Left hindlimb (tissue), 1 donor: ENCODE measurements at places on chromosomes 6 and 20.

DNA sequence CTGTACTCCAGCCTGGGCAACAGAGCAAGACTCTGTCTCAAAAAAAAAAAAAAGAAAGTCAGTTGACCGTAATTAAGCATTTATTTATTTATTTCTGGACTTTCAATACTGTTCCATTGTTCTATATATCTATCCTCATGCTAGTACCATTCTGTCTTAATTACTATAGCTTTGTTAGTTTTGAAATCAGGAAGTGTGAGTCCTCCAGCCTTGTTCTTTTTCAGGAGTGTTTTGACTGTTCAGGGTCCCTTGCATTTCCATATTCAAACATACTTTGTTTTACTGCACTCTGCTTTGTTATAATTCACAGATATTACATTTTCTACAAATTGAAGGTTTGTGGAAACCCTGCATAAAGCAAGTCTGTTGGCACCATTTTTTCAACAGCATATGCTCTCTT lies 36.7 kb upstream of the ASXL1 start:
- no peak for DNase-seq

DNA sequence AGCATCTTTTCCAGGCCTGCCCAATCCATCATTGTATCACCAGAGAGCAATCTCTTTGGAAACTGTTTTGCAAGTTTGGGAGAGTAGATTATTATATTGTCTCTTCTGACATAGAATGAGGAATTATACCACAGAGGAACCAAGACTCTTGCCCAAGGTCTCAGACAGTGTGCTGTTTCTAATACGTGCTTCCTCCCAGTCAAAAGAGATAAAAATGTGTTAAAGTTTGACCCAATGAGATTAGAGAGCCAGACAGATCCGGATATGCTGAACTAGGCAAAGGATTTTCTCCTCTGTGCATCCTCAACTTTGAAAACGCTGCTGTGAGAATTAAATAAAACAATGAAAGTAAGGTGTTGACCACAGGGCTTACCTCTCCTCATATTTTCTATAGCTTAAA lies 18.6 kb upstream of the NT5E start:
- DNase-seq = no peak

GRCh38 chr6:5422321-5422915 lies 161.1 kb downstream of the FARS2 start:
- DNase-seq = no peak

DNA sequence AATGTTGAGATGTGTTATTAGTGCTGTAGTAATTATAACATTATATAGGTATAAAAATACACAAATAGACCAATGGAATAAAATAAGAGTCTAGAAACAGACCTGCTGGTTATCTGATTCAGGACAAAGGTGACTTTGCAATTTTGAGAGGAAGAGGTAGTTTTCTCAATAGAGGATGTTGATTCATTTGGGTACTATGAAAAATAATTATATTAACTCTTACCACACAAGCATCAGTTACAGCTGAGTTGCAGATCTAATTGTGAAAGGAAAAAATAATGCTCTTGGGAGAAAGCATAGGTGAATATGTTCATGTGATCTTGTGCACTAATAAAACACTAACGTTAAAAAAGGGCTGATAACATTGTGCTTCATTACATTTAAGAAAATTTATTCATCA lies 103.0 kb downstream of the BCKDHB start:
- no peak for DNase-seq

- peak; percentile 26 for DNase-seq
Measured at GRCh38 chr20:1306316-1307135, 22.4 kb downstream of the SDCBP2 start.

GRCh38 chr6:85403331-85404015 lies 46.4 kb upstream of the NT5E start:
- no peak for DNase-seq

- no peak for DNase-seq
Measured at GRCh38 chr6:144778773-144779492, 493.8 kb downstream of the UTRN start.

GRCh38 chr6:40894962-40895799 lies 143.8 kb downstream of the UNC5CL start:
- peak; percentile 42 for DNase-seq

DNA sequence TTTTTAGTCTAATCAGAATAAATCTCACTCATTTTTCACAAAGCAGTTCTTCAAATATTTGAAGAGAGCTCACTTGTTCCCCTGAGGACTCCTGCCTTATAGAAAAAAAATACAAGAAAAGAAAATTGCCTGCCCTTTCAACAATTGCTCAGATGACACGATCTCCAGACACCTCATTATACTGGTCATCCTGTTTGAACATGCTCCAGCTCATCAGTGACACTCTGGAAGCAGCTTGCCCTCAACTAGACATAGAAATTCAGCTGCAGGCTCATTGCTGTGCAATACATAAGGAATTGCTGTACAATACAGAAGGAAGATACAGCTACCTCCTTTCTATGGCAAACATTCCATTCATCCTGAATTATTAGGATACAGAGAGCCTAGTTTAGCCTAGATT lies 73.1 kb downstream of the OPN5 start:
- DNase-seq = no peak

DNA sequence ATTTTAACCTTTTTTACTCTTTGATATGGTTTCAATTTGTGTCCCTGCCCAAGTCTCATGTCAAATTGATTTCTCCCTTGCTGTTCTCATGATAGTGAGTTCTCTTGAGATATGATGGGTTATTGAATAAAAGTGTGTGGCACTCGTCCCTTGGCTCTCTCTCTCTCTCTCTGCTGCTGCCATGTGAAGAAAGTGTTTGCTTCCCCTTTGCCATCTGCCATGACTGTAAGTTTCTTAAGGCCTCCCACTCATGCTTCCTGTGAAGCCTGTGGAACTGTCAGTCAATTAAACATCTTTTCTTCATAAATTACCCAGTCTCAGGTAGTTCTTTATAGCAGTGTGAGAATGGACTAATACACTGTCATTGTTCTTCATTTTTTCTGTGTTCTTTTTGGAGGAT lies 48.5 kb downstream of the LIN28B start:
- DNase-seq = no peak

DNA sequence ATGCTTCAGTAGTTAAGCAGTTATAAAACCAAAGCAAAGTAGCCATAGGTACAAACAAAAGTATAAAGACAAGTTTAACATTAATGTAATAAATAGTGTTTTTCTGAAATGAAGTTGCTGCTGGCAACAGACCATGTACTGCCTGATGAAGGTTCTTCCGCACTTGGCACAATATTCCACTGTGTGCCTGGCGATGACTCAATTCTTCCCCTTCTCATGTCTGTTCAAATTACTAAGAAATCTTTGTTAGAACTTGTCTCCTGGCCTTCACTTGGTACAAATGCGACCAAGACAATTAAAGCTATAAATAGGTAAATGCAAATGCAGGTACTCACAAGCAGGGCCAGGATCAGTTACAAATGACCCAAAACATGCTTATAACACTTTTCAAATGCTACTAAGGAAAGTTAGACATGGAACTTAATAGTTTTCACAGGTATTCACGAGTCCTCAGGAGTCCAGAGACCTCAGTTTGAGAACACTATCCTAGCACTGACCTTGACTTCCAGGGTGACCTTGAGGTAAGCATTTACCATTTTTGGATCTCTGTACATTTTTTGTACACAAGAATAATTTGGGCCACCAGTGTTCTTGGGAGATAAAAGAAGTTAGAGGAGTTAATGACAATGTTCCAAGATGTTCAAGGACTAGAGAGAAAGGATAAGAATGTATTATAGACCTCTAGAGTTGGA lies 8.1 kb upstream of the DDR1 start:
- no peak for DNase-seq

DNA sequence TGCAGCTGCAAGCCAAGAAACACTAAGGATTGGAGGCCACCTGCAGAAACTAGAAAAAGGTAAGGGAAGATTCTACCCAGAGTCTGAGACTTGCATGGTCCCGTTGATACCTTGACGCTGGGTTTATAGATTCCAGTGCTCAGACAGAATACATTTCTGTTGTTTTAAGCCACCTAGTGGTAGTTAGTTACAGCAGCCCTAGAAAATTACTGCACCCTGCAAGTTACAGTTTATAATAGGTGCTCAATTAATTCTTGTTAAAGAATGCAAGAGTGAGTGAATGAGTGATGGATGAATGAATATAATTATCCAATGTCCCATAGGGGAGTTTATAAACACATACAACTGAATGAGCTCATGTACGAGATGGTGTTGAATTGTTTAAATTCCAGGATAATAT lies 453.1 kb upstream of the SLC35B3 start:
- DNase-seq = no peak

DNA sequence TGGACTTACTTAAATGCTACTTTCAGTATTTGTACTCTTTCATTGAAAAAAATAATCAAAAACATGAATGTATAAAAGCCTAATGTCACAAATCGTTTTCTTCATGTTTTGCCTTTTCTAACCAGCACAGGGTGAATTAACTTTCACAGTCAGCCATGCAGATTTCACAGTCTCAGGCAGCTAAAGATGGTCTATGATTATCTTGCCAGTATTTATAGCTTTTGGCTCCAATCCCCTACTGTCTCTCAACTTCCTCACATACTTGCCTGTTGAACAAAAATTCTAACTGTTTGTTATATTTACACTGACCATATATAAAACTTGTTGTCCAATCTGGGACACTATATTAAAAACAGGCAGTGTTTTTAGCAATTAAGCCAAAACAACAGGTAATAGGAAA lies 358.2 kb downstream of the ARHGAP18 start:
- no peak for DNase-seq

DNA sequence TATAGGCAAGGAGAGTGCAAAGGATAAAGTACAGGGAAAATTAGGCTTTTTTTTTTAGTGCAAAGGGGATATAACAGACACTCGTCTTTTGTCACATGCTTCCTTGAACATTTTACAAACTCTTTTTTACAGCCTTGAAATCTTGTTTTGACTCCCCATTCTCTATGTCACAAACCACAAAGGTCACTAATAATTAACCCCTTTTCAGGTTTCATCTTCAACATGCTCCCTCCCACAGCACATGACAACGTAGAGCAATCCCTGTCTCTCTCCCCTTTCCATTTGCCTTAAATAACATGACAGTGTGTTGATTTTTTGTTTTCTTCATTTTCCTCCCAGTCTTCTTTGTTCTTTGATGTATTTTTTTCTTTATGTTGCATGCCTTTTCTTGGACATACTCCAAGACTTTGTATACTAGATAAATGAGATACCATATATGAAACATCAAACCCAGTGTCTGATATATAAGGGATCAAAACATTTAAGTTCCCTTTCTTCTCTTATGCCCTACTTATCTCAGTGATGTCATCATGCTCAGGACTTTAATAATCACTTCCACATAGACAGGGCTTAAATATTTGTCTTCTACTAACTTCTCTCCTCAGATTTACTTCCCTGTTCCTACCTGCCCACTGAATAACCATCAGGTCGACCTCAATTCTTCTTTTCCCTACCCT lies 378.7 kb upstream of the HSF2 start:
- no peak for DNase-seq

GRCh38 chr20:1926237-1926636 lies 31.0 kb downstream of the SIRPA start:
- no peak for DNase-seq

- DNase-seq = no peak
Measured at GRCh38 chr20:46358346-46359058, 47.9 kb downstream of the ELMO2 start.

- DNase-seq = no peak
Measured at GRCh38 chr6:152338335-152339125, 298.6 kb downstream of the SYNE1 start.

DNA sequence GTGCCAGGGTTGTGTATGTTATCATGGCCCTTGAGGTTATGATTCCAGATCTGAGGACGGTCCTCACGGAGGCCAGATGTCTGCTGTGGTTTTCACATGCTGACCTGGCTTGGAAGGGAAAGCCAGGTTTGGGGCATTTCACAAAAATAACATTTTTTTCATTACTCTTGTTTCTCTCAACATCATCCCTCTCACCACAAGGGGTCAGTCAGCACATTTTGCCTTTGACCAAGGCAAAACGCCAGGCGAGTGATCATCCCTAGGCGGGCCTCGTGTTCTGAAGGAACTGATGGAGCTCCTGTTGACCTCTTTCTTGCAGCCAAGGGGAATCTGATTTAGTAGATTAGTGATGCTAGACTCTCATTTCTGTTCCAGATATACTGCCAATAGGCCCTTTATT lies 133.5 kb downstream of the TBC1D7 start:
- DNase-seq = peak; percentile 51

- DNase-seq = no peak
Measured at GRCh38 chr6:168240160-168240559, 79.4 kb downstream of the DACT2 start.

GRCh38 chr20:40497899-40498691 lies 190.9 kb downstream of the MAFB start:
- no peak for DNase-seq

DNA sequence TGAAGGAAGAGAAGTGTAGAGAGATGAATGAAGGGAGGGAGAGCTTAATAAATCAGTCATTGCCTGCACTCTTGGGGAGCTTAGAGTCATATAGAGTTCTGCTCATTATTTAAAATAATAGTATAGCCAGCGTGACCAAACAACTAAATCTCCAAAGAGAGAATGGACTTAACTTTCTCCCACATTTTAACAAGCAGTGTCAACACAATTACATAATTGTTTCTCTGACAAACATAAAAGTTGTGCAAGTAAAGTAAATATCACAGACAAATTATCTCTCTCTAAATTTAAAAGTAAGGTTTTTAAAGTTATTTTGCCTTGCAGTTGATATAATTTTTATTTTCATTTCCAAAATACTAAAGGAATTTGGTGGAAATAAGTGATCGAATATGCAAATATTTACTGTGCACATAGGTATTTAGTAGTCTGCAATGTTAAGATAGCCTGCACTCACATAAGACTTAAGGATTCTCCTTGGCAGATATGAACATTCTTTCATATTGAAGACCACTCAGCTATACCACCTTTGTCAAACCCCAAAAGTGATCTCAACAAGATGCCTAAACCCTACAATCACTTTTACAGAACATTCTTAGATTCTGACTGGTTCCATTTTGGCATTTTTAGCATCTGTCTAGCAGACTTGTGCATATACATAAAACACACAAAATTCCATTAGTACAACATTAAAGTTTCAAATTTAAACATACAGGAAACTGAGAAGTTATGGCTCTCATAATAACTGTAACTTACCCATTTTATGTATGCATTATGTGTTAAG lies 67.7 kb downstream of the KIF6 start:
- no peak for DNase-seq

DNA sequence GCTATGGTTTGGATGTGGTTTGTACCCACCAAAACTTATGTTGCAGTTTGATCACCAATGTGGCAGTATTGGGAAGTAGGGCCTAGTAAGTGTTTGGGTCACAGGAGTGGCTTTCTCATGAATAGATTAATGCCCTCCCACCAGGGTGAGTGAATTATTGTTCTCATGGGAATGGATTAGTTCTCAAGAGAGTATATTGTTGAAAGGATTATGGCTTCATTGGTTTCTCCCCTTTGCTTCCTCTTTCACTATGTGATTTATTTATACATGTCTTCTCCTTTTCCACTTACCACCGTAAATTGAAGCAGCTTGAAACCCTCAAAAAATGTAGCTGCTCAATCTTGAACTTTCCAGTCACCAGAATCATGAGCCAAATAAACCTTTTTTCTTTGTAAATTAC lies 10.8 kb downstream of the UFL1 start:
- no peak for DNase-seq

GRCh38 chr6:169288591-169288990 lies 34.9 kb upstream of the THBS2 start:
- DNase-seq = no peak

- DNase-seq = no peak
Measured at GRCh38 chr6:52416629-52417151, 3.5 kb upstream of the EFHC1 start.
